ENCODE measurements at places on chromosomes 13 and 19. TPM values are rescaled to one million over a fixed set of nuclear protein-coding genes. Genes with fewer than 3 reads are reported as not detected.

RFPL4A gene
- 0.84 TPM for total RNA-seq

ICAM4 gene
- total RNA-seq: not detected

SYDE1 gene
- 20.2 TPM for total RNA-seq

PDCD2L gene
- 27.7 TPM for total RNA-seq

MRPS12 gene
- total RNA-seq: 307 TPM

TTYH1 gene
- total RNA-seq: 0.16 TPM

KLK1 gene
- not detected for total RNA-seq

CEACAM20 gene
- not detected for total RNA-seq

KPTN gene
- total RNA-seq: 18.3 TPM

GJB2 gene
- total RNA-seq: 1.0 TPM

ZFP36 gene
- total RNA-seq: 252 TPM

ZNF420 gene
- 4.9 TPM for total RNA-seq

ETV2 gene
- total RNA-seq: 2.6 TPM

ZNF135 gene
- not detected for total RNA-seq

CEACAM3 gene
- total RNA-seq: not detected

RINL gene
- total RNA-seq: 2.5 TPM

ZNF565 gene
- total RNA-seq: 4.5 TPM

NANOS3 gene
- 1.0 TPM for total RNA-seq

CGB8 gene
- total RNA-seq: 2.5 TPM

ZSCAN4 gene
- total RNA-seq: not detected

PPAN gene
- 56.2 TPM for total RNA-seq

KHSRP gene
- 222 TPM for total RNA-seq

FFAR1 gene
- 0.07 TPM for total RNA-seq

MAG gene
- not detected for total RNA-seq

ZNF254 gene
- total RNA-seq: 8.1 TPM

CLPTM1 gene
- total RNA-seq: 173 TPM

CCDC70 gene
- total RNA-seq: not detected

OR10H1 gene
- not detected for total RNA-seq

MAP4K1 gene
- total RNA-seq: 0.62 TPM

PNMA8B gene
- total RNA-seq: not detected

CD22 gene
- total RNA-seq: 1.2 TPM

MADCAM1 gene
- 0.12 TPM for total RNA-seq

APOC1 gene
- total RNA-seq: 110 TPM

IRGQ gene
- total RNA-seq: 7.7 TPM

MYH14 gene
- 6.3 TPM for total RNA-seq

DCLK1 gene
- 0.92 TPM for total RNA-seq

NKPD1 gene
- total RNA-seq: 0.78 TPM

TIMM44 gene
- 28.9 TPM for total RNA-seq

FAAP24 gene
- 14.2 TPM for total RNA-seq

ZNF561 gene
- 8.7 TPM for total RNA-seq

BRSK1 gene
- 3.1 TPM for total RNA-seq

NXNL1 gene
- total RNA-seq: not detected

IGFL3 gene
- total RNA-seq: not detected

ZNF726 gene
- total RNA-seq: 0.52 TPM

COMP gene
- 0.12 TPM for total RNA-seq

SNRPA gene
- total RNA-seq: 165 TPM

MAB21L1 gene
- not detected for total RNA-seq

CADM4 gene
- total RNA-seq: 8.9 TPM

MBD3L4 gene
- total RNA-seq: not detected

HSH2D gene
- not detected for total RNA-seq

C13orf42 gene
- not detected for total RNA-seq

MEIS3 gene
- 34.2 TPM for total RNA-seq

OR7D2 gene
- total RNA-seq: not detected

SEMA6B gene
- total RNA-seq: 5.8 TPM

ACP7 gene
- total RNA-seq: 0.06 TPM

C19orf85 gene
- total RNA-seq: not detected

CXCL17 gene
- not detected for total RNA-seq

PMIS2 gene
- not detected for total RNA-seq

Data from A549 treated with Hydrocortisone at 1 μM for 4 hours (cell line).